ENCODE measurements at places on chromosomes 6 and 20.
A peak's percentile ranks its signal among the peaks of the same experiment; 100 is the strongest.

- no peak for ATAC-seq
Observed at GRCh38 chr20:23136893-23137745, 51.0 kb upstream of the CD93 start.

GRCh38 chr20:9087531-9088217 is 18.8 kb downstream of the PLCB4 start:
- ATAC-seq: peak; percentile 20

DNA sequence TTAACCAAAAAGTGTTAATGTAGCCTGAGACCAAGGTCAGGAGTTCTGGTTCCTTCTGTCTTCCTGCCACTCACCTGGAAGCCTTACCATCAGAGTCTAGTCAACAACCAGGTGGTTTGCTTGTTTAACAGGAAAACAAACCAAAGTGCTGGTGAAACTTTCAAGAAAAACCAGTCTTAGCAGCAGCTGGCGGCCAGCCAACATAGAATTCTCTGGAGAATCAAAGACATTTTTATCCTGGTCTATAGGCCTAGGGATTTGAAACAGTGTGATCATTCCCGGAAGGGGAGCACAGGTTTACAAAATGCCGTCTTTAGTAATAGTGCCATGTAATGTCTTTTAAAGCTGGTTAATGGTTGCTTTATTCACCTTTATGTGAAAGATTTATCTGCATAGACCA is 146.6 kb upstream of the AKIRIN2 start:
- ATAC-seq: no peak

DNA sequence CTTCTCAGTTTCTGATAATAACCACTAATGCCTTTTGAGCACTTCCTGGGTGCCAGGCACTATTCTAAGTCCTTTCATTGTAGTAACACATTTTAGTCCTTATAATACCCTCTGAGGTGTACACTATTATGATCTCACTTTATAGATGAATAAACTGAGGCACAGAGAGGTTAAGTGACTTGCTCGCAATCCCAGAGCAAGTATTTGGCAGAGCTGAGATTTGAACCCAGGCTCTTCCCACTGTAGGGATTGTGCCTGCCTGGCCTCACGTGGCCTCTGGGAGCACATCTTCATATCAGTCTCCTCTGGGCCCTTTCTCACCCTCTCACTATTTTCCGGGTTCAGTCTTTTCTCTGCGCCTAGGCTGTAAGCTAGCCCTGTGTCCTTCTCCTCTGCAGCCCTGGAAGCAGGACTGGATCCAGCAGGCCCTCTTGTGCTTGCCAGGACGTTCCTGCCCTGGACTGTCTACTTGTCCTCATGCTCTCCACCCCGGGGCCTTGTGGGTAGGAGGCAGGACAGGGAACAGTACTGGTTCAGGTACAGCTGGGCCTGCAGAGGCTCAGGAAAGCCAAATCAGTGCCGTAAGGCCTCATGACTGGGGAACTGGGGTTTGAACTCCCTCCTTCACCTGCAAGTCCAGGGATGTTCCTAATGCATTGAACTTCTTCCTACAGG is 139.6 kb downstream of the VEGFA start:
- peak; percentile 9 for ATAC-seq

DNA sequence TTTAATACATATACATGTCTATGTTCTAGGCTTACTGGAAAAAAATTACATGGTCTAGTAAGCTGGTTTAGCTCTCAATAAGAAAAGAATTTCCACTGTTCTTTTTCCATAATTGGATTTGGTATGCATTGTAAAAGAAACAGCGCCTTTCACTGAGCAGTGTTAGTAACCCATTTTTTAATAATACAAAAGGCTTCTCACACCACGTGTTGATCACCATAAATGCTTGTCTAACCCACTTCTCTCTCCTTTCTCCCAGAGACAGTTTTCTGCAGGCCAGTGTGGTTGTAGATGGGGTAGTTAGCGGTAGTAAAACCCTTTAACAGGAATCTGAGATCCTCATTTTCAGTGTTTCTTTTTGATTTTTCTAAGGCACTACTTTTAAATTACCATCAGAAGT is 348.7 kb upstream of the MANEA start:
- ATAC-seq: no peak

- no peak for ATAC-seq
Observed at GRCh38 chr6:134176264-134176975, 124.0 kb upstream of the SLC2A12 start.

- ATAC-seq: no peak
Observed at GRCh38 chr6:138400326-138400725, 3.7 kb upstream of the HEBP2 start.

GRCh38 chr20:856361-856775 is 22.9 kb downstream of the FAM110A start:
- ATAC-seq: no peak

- ATAC-seq: peak; percentile 40
Observed at GRCh38 chr20:34311118-34312023, 8.2 kb upstream of the AHCY start.

DNA sequence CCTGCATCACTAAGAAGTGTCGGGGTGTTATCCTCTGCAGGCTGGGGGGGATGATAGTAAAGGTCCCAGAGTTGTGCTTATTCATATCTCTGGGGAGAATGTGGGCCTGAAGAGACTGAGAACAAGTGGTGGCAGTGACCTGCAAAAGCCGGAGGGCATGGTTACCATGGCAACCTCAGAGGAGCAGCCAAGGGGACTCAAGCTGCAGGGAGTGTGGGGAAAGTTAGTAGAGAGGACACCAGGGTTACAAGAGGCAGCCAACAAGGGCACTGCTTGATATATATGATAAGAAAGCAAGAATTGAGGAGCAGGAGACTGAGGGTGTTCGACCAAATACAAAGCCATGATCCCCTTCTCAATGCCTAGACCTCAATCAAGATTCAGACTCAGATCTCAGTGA is 46.1 kb downstream of the HLA-F start:
- no peak for ATAC-seq

DNA sequence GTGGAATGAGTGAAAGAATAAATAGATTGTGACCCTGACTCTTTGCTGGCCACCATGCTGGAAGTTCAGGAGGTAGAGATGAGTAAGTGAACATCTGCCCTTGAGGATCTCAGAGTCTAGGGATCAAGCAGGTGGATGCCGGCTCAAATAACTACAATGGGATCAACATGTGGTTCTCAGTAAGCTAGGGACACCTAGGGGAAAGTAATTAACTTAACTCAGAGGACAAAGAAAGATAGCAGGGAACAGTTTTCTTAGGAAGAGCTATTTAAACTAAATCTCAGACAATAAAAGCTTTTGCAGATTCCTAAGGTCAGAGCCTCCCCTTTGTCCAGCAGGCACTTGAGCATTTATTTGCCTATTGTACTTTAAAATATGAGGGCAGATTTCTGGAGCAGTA is 29.1 kb downstream of the SLC13A3 start:
- no peak for ATAC-seq

DNA sequence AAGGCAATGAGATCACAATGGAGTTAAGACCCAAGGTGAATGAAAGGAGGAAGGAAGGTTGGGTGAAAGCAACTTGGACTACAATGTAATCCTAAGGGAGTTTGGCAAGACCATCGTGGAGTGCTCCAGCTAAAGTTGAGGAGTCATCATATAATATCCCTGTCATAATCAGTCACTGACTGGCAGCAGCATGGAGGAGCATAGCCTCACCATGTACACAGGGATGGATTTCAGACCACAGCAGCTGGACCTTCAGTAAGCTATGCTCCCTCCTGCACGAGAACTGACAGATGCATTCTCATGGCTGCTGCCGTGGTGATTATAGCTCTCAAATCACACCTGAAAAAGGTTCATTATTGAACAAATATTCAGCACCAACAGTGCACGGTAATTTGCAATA is 43.0 kb downstream of the GOPC start:
- ATAC-seq: no peak

- ATAC-seq: no peak
Observed at GRCh38 chr6:32058511-32058963, 20.3 kb downstream of the CYP21A2 start.

GRCh38 chr6:132365281-132365907 is 35.9 kb downstream of the MOXD1 start:
- peak; percentile 84 for ATAC-seq

- no peak for ATAC-seq
Observed at GRCh38 chr6:144193181-144193580, 42.9 kb downstream of the STX11 start.

GRCh38 chr20:63520934-63521601 is 503 bp downstream of the PPDPF start:
- ATAC-seq: peak; percentile 64

GRCh38 chr20:30484009-30484748 is 773.3 kb upstream of the DEFB115 start:
- ATAC-seq: no peak

DNA sequence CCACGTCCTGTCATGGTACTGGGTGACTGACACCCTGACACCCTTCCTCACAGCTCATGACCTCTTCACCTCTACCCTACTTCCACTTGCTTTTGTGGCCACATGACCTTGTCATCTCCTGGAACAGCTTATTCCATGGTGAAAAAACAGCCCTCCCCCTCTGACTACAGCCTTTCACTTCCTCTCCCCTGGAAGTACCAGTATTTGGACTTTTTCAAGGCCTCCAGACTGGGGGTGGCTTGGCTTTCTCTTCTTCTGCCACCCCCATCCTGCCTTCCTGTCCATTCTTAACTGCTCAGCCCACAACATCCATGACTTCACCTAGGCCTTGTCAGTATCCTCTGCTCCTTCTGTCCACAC is 168.4 kb downstream of the CARMIL1 start:
- peak; percentile 48 for ATAC-seq

GRCh38 chr6:17865243-17865642 is 122.2 kb downstream of the KIF13A start:
- ATAC-seq: no peak

GRCh38 chr6:39792540-39793450 is 619 bp downstream of the DAAM2 start:
- ATAC-seq: no peak

GRCh38 chr6:144234935-144235334 is 50.2 kb upstream of the UTRN start:
- ATAC-seq: no peak

DNA sequence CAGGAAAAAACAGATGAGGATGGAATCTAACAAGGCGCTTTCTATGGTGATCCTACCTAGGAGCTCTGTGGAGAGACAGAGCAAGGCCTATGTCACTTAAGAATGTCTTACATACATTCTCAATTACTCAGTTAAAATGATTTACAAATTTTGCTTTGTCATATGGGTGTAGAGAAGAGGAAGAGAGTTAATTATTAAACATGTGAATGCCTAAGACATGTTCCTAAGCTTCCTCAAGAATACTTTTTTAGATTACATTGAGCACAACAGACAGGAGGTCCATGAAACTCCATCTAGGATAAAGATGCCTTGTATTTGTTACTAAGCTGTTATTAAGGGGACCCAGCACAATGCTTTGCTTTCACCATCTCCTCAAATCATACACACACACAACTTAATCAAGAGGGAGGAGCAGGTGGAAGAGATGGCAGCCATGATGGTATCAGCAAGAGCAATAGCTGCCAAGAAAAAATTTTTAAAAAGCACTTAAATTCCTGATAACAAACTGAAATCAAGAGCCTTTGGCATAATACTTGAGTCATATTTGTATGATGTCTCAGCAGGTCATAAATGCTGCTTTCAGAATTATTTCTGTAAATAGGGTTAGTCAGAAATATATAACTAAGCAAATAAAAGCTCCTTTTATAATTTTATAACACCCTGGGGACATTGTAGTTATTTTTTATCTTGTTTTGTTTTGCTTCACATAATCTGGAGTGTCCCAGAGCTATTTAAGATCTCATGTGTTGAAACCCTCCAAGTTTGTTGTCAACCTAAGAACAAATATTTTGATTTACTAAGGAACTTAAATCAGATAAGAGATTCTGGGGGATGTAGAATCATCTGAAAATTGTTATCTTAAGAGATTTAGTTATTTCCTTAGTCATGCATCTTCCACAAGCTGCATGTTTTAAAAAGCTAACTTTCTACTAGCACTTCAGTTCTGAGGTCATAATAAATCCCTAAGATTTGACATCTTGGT is 70.0 kb upstream of the CD2AP start:
- ATAC-seq: no peak

DNA sequence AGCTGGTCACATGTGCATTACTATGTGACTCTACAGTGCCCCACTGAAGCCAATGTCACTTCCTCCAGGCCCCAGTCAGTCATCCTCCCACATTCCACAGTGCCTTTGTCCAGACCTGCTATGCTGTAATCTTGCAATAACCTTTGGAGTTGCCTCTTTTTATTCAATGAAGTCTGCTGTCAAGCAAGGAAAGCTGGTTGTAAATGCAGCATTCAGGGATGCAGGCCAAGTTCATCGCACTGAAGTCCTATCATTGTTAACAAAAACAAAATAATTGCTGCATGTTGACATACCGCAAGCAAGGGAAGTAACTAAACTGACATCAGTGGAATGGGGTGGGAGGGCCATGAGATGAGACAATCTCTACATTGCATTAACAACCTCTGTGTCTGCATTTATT is 131.2 kb upstream of the CDYL start:
- ATAC-seq: peak; percentile 25

DNA sequence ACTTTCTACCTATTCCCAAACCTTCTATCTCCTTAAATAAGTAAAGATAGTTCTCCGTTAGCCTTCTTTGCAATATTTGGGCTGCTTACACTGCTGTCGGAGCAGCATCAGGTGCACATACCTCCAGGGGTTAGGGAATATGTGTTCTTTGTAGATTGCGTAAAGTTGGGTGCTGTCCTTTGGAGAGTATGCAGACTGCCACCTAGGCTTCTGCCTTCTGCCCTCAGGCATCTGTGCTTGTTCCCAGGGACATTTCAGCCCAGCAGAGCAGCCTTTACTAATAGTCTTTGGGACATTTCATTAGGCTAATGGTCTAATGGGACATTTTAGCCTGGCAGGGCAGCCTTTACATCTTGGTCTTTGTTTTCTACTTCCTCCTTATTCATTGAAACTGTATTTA is 260.6 kb downstream of the TPBG start:
- no peak for ATAC-seq

DNA sequence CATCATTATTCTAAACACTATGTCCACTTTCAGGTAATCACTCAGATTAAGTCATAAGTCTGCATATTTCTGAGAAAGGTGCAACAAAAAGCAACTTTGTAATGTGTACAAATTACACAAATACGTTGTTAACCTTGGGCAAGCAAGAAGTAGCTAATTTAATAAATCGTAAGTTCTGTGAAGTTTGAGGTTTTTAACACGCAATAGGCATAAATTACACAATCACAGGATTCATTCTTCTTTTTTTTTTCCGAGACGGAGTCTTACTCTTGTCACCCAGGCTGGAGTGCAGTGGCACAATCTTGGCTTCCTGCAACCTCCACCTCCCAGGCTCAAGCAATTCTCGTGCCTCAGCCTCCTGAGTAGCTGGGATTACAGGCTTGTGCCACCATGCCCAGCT is 57.2 kb upstream of the F13A1 start:
- no peak for ATAC-seq

DNA sequence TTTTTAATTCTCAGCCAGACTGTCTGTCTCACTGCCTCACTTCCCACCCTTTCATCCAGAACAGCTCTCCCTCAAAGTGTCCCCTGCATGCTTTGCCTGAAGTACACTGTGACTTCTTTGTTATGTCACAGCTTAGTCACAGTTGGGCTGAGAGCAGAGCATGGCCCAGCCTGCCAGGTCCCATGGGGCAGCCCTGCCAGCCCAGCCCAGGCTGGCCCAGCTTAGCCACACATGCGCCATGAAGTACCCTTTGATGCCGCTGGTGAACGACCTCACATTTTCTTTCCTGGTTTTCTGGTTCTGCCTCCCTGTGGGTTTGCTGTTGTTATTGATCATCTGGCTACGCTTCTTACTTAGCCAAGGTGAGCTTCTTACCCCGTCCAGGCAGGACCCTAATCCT is at the start of gene ADIG:
Gene ADIG, plus strand, starts transcription at position 185 of the 400 bp plus-strand sequence. Its CDS starts 54 bp downstream, at position 239.
- peak; percentile 69 for ATAC-seq

GRCh38 chr6:140236732-140237131 is 862.3 kb upstream of the CITED2 start:
- ATAC-seq: no peak

- ATAC-seq: no peak
Observed at GRCh38 chr6:33073431-33073871, at the start of gene HLA-DPA1. HLA-DPA1 (minus strand) TSS chr6:33073649.
